ENCODE measurements at places on chromosomes 5 and 9.

DNA sequence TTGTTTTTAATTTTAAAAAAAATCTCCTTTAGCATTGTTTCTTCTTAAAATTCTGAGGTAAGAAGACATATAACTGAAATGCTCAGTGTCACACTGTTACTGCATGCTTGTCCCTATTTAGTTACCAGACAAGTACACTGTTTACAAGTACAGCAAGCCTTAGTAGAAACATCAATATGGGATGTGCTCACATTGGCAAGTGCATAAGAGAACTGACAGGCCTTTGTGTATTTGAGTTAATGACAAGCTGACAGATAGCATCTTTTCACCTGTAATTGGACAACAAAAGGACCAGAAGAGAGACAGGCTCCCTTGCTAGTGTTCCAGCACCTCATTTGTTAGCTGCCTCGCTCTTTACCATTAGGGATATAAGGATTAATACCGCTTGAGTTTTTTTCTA is 63.6 kb downstream of the PDE4D start:
- no peak for DNase-seq

GRCh38 chr9:20972684-20973083 is 58.8 kb downstream of the HACD4 start:
- DNase-seq: no peak

GRCh38 chr9:2193552-2193951 is 178.4 kb downstream of the SMARCA2 start:
- DNase-seq: no peak

- DNase-seq: peak; percentile 45
Measured at GRCh38 chr5:163564321-163564938, 59.0 kb downstream of the MAT2B start.

GRCh38 chr5:171578829-171579491 is 159.5 kb downstream of the FGF18 start:
- no peak for DNase-seq

GRCh38 chr5:168401880-168402279 is 84.4 kb upstream of the RARS1 start:
- DNase-seq: peak; percentile 42

Measured in foreskin keratinocyte (primary cell).